ENCODE measurements at places on chromosomes 5 and 9.

DNA sequence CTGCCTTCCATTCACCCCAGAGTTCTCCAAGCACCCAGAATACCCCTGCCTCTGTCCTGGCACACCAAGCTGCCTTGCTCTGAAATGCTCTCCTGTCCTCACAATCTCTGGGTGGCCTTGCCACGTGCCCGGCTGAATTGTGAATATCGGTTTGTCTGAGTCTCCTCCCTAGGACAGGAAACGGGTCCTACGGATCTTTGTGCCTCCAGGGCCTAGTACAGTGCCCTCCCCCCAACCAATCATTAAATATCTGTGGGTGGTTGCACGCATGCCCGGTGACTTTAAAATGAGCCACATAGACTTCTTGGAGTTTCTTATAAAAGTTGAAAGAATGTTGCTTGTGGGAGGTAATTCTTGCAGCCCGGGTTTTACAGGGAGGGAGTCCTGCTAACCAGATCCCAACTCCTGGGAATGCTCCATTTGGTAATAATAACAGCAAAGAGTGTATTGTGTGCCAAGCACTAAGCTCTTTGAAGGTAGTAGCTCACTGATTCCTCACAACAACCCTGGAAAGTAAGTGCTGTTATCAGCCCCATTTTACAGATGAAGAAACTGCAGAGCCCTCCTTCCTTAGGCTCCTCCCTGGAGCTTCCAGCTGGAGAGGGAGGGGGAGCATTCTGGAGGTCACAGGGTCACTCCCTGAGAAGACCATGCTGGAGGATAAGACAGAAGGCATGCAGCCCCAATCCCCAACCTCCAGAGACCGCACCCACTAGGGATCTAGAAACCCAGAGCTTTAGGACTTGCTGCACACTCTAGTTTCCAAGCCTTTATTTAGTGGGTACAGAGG is 23.4 kb downstream of the URM1 start:
- DNase-seq, result peak; percentile 75

- no peak for DNase-seq
These were observed 450.4 kb upstream of the CHD1 start for GRCh38 chr5:99379187-99379586.

DNA sequence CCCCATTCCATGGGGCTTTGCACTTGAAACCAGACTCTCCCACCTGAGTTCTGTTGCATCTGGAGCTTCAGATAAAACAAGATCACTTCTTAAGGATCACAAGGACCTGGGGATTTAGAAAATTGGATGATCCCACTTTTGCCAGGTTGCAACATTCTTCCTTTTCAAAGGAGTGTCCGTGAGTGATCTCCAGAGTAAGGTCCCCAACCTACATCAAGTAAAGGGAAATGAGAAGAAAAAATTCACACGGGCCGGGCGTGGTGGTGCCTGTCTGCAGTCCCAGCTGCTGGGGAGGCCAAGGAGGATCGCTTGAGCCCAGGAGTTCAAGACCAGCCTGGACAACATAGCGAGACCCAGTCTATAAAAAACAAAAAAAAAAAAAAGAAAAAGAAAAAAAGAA is 41.2 kb upstream of the COL5A1 start:
- no peak for DNase-seq

GRCh38 chr5:157464519-157465171 is 4.6 kb downstream of the NIPAL4 start:
- DNase-seq, result no peak

Data from putamen (tissue), 1 donor.